Naive thymus-derived CD8-positive, alpha-beta T cell (primary cell): ENCODE measurements at places on chromosomes 12 and 14. TPM values are rescaled to one million over a fixed set of nuclear protein-coding genes. Genes with fewer than 3 reads are reported as not detected.

GRCh38 chr12:51238037-51238509, 553 bp upstream of the DAZAP2 start:
- no peak for DNase-seq

DNA sequence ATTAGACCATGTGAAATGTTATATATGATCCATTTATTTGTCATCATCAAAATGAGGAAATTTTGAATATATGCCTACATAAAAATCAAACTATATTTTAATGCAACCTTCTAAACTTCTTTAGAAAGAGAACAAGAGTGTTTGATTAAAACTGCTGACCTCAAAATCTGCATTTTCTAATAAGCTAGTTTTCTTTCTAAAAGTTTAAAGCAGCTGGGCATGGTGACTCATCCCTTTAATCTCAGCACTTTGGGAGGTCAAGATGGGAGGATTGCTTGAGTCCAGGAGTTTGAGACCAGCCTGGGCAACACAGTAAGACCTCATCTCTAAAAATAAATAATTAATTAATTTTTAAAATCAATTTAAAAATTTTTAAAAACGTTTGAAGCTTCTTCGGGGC, 36.2 kb downstream of the GNPTAB start:
- no peak for DNase-seq

DNA sequence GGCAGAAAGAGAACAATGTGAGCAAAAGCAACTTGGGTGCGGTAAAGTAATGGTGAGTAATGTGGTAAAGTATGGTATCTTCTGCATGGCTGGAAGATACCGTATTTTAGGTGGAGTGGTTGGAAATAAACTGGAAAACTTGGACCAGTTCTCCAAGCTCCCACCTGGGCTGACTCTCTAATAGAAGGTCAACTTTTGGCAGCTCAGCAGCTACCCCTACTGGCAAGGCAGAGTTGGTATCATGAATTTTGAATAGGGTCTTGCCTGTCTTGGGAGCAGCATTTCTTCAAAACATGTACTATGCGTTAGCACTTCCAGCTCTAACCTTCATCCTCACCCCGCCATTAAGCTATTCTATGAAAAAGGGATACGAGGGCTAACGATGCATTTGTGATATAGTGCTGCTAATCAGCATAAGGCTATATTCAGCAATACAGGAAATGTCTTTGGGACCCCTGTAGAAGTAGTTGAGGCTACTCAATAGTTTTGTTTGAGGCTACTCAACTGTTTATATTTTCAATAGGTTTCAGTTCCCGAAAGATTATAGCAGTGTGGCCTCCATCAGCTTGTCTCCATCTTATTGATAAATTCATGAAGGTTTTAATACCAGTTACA, 276.3 kb upstream of the FAR2 start:
- no peak for DNase-seq

DNA sequence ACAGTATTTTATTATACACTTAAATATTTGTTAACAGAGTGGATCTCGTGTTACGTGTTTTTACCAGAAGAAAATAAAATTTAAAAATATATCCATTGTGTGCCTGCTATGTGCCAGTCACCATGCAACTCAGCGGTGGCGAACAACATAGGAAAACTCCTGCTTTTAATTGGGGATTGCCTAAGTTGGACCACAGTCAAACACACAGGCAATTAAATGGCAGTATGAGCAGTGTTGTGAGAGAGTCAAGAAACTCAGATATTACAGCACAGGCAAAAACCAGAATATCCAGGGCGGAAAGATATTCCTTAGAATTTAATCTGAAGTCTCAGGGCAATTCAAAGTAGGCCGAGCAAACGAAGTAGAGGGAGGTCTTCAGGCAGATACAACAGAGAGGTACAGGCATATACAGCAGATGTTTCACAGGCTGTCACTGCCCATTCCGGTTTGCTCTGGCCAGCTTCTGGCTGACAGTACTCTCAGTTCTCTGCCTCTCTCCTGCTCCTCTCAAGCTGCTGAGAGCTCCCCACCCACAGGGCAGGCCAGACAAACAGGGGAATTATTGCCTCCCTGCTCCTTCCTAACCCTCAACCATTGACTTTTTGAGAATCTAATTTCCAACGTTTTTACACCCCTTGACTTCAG, 540.2 kb upstream of the TMEM132C start:
- DNase-seq, result no peak

DNA sequence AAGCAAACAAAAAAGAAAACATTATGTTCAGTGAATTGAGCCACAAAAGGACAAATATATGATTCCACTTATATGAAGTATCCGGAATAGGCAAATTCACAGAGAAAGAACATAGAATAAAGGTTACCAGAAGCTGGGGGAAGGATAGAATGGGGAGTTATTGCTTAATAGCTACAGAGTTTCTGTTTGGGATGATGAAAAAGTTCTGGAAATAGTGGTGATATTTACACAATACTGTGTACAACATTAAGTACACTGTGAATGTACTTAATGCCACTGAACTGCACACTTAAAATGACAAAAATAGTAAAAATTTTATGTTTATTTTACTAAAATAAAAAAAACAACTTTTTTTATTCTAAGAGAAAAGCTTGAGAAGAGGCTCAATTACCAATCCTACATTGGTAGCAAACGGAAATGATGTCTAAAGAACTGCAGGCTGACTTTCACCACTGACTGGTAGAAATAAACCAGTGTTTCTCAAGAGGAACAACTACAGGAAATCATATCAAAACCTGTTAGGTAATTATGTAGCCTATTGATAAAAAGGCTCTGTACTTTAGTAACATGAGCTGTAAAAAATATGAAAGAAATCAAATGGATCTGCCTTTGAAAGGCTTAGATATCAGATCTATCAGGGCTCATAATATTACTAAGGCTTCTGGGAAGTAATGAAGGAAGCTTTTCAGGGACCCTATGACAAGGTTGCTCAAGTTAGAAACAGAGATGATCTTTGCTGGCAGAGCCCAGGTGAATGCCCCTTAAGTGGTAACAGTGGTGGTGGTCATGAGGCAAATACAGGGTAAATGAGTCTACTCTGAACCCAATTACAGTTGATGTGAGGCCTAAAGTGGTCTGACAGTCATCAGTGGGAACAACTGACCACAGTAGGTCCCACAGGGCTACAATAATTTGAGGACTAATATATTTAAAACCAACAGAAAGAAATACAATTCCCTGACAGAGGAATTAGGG, 41.3 kb downstream of the BAZ1A start:
- no peak for DNase-seq

- no peak for DNase-seq
Measured at GRCh38 chr14:104383996-104384775, 195.4 kb upstream of the C14orf180 start.

DNA sequence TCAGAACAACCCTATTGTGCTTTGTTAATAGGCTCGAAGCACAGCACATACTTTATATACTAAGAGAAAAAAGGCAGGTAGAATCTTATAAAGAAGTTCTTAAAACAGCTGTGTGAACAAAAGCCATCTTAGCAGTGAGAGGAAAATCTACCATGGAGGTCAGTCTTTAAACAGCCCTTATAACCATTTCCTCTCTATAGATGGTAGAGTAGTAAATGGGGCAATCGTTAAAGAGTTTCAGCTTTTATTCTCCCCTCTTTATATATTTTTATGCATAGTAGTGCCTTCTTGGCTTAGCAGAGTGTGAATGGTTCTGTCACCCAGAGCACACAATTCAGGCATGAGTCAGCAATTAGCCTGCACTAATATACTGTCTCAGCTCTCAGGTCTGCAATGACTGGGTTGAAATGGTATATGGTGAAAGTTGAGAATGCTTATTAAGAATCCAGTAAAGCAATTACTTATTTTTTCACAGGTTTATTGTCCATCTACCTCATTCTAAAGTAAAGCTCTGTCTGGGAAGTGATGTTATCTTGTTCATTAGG, 305.0 kb downstream of the NELL2 start:
- no peak for DNase-seq

DNA sequence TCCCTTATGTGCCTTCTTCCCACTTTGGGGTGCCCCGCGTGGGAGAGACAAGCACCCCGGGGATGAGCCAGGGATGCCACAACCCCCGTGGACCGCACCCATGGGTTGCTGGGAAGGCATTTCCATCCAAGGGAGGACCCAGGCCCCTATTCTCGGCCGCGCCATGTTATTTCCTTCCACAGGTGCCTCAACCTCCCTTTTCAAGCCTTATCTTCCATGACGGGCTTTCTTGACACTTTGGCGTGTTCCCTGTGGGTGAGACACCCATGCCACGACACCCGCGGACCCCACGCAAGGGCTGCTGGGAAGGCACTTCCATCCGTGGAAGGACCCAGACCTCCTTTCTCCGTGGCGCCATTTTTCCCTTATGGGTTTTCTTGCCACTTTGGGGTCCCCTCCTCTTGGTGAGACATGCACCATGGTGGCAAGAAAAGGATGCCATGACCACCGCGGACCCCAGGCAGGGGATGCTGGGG, 269.2 kb downstream of the ALG10 start:
- no peak for DNase-seq

The SLC6A12 gene
- 0.78 TPM for total RNA-seq

The KRT82 gene
- not detected for total RNA-seq

The RPL10L gene
- not detected for total RNA-seq

The GPR65 gene
- total RNA-seq, result 11.4 TPM

The TDRD9 gene
- total RNA-seq, result 1.1 TPM

The MAP3K9 gene
- 7.8 TPM for total RNA-seq
